ENCODE measurements at places on chromosomes 12 and 14.
A peak's percentile ranks its signal among the peaks of the same experiment; 100 is the strongest.

DNA sequence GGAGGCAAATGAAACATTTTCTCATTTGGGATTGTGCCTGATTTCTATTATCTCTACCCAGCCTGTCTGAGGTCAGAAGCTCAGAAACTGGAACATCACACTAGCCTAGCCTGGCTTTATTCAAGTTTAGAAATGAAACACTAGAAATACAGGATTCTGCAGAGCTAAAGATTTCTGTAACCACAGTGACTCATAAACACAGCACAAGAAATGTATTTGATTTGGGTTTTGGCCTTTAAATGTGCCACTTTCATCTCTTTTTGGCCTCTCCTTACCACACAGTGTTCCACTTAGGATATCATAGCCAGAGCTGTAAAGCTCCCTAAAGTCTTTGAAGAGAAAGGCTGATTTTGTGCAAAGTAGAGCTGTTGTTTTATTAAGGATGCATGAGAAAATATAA lies 307.5 kb downstream of the EMP1 start:
- DNase-seq = no peak

- no peak for DNase-seq
Measured at GRCh38 chr14:102758087-102758486, 19.2 kb upstream of the TRAF3 start.

DNA sequence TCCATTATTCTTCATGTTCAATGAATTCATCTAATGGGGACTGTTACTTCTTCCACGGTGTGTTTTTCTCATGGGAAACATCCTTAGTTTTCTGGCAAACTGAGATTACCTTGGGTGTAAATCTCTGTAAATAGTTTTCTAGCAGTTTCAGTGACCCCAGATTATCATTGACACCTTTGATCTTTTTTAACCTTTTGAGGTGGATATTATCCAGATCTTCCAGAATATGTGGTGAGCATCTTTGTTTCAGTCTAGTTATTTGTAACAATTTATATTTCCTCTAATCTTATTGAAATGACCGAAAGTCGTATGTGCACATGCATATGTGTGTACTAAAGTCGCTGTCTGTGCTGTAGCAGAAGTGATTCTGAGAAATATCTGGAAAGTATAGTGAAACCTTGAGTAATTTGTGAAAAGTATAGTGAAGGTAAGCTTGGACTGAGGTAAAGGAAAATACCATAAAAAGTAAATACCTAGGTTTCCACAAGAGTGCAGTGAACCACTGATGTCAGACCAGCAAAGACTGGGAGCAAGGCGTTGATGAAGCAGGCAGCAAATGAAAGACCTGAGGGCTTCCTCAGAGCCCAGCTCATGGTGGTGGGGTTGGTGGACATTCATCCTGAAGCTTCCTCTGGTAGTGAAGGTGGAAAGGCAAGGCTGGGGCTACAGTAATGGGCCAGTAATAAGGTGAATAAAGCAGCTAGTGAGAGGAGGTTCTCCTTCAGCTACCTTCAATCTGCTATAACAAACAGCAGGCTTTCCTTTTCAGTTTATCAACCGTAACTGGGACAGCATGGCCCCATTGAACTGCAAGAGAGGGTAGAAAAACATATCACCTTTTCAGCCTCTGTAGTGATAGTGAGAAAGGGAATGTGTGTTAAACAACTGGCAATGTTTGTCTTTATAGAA lies 480.2 kb upstream of the FBXO33 start:
- DNase-seq = no peak

DNA sequence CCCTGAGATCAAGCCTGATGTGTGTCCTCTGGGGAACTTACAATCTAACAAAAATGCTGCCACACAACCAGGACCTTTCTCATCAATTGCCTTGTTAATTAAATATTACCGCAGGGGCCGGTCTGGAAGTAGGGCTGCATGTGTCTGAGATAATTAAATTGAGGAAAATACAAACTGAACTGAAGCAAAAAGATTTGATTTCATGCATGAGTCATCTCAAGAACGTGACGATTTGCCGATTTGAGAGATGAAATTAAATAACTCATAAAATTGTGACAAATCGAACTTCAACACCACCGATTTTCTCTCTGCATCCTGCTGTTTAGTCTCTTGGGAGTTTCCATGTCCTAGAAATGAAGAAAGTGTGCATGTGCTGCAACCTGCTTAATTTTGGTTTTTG lies 94.6 kb upstream of the DAAM1 start:
- no peak for DNase-seq

- DNase-seq = no peak
Measured at GRCh38 chr14:38137005-38137404, 70.7 kb upstream of the SSTR1 start.

DNA sequence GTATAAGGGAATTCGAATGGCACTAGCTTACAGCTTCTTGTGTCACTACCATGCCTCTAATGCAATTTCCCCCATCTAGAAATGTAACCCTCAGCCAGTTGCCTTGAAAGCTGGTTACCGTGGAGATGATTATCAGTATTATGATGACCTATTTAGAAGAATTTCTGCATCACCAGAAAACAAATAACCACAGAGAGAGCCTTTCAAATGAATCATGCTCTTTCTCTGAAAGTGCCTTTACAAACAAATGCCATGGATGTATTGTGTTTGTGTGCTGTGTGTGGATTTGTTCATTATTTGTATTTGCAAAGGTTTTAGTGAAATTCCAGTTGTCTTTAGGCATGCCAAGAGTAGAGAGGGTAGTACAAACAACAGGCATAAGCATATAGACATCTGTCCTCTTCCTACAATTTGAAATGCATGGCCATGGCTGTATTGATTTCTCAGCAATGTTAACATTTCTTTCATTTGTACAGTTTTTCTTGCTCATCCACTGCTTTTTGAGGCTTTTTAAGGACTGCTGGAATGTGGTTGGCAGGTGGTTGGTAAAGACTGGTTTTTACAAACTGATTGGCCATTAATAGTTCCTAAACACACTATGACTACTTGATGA lies 266.5 kb downstream of the PAWR start:
- DNase-seq = no peak

DNA sequence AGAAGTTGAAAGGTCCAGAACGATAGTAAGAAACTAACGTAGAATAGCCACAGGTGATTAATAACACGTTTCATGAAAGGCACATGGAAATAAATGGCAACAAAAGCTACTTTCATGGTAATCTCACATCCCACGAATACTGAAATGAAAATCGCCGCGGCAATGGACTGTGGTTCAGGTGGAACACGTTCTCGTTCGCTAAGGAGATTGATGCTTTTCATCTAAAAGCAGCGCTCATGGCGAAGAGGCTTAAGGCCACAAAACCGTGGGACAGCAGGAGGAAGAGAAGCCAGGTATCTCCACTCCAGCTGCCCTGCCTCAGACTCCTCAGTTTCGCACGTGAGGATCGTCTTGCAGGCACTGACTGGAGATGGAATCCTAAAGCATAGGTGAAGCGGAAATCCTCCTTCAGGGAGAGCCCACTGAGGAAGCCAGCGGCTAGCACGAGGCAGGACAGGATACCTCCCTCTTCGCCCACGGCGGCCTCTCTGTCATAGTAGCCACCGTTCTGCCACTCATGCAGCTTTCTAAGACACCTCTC lies 696 bp upstream of the GPHN start:
- no peak for DNase-seq

- peak; percentile 98 for DNase-seq
Measured at GRCh38 chr14:105490572-105491365, at the start of gene TEDC1. Gene TEDC1, plus strand, starts transcription at chr14:105491246. Its CDS starts 130 bp downstream, at chr14:105491376.

DNA sequence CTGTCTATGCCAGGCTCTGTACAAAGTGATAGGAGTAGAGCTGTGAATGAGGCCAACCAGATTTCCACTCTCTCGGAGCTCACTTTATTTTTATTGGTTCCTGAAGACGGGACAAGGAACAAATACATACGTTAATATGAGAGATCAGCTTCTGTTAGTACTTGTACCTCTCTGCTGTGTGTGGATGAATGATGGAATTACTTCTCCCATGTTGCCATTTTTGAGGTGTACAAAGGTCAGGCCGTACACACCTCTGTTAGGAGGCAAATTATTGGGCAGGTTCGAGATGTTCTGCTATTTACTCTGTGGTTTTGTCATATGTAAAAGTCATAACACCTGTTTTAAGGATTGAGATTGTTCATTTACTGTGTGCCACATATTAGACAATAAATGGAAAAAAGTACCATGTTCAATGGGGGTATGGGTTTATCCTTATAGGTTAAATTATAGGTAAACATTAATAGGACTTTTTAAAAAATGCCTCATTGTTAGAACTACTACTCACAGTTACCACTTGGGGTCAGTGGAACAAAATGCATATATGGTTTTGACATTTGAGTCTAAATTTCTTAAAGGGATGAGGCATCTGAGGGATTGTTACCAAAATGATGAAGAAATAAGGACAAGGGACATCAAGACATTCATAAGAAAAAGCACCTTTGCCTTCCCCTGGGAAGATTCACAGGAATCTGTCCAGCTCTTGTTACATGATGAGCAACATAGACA lies 26.9 kb downstream of the WBP11 start:
- DNase-seq = no peak

Data from activated CD4-positive, CD25-positive, alpha-beta regulatory T cell (primary cell).